ENCODE measurements at places on chromosomes 6 and 20.

DNA sequence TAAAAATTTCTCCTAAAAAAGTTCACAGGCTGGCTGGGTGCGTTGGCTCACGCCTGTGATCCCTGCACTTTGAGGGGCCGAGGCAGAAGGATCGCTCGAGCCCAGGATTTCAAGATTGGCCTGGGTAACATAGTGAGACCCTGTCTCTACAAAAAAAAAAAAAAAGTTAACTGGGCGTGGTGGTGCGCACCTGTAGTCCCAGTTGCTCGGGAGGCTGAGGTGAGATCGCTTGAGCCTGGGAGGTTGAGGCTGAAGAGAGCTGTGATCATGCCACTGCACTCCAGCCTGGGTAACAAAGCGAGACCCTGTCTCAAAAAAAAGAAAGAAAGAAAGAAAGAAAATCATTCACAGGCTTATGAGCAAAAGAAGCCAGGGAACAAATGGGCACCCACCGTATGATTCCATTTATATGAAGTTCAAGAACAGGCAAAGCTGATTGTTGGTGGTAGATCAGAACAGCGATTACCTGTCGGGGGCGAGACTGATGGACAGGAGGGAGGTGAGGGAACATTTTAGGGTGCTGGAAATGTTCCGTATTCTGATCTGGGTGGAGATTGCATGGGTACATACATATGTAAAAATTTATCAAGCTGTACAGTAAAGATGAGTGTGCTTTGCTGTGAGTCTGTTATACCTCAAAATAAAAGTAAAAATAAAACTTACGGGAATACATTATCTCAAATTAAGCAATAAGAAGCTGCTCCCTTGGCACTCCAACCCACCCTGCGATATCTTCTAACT, 77.1 kb downstream of the FGD2 start:
- peaks cover 55% of the 10 kb centered on the region for H3K4me1 ChIP-seq
- no peak overlapping the region for H3K4me3 ChIP-seq
- peaks cover 4% of the 10 kb centered on the region for H3K27me3 ChIP-seq
- no peaks in the 10 kb centered on the region for H3K36me3 ChIP-seq
- DNase-seq = no peak

- no peaks in the 10 kb centered on the region for H3K36me3 ChIP-seq
- no peak for DNase-seq
- H3K27me3 ChIP-seq = peaks cover 3% of the 10 kb centered on the region
- no peak overlapping the region for H3K27ac ChIP-seq
Measured at GRCh38 chr20:21147593-21147992, 21.7 kb downstream of the KIZ start.

DNA sequence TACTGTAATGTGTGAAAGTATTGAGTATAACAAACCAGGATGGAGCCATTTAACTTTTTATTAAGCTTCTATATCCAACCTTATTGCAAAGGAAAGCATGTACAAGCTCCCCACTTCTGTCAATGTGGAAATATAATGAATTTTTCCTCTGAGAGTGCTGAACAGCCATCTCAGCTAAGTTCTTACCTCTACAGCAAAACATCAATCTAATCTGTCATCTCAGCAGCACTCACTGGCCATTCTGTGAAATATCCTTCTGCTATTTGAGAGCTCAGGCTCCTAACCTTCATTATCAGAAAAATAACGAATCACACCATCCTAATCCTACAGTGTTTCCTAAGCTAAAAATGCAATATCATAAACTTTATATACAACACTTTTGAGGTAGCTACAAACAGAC, 194.0 kb upstream of the RNF217 start:
- H3K4me1 ChIP-seq = peaks cover 13% of the 10 kb centered on the region
- no peak for DNase-seq
- peaks cover 3% of the 10 kb centered on the region for H3K27me3 ChIP-seq
- no peaks in the 10 kb centered on the region for H3K36me3 ChIP-seq

GRCh38 chr20:32436968-32437367, 78.8 kb downstream of the ASXL1 start:
- peak overlapping the region; percentile 82 for H3K27ac ChIP-seq
- peaks cover 70% of the 10 kb centered on the region for H3K36me3 ChIP-seq
- H3K4me3 ChIP-seq = no peak overlapping the region
- peaks cover 3% of the 10 kb centered on the region for H3K27me3 ChIP-seq
- peaks cover 7% of the 10 kb centered on the region for H3K4me1 ChIP-seq

- no peaks in the 10 kb centered on the region for H3K4me1 ChIP-seq
- H3K4me3 ChIP-seq = no peak overlapping the region
- no peak overlapping the region for H3K27ac ChIP-seq
- no peak for DNase-seq
- peaks cover 3% of the 10 kb centered on the region for H3K27me3 ChIP-seq
- H3K36me3 ChIP-seq = no peaks in the 10 kb centered on the region
Measured at GRCh38 chr6:69276204-69276603, 520.6 kb downstream of the LMBRD1 start.

DNA sequence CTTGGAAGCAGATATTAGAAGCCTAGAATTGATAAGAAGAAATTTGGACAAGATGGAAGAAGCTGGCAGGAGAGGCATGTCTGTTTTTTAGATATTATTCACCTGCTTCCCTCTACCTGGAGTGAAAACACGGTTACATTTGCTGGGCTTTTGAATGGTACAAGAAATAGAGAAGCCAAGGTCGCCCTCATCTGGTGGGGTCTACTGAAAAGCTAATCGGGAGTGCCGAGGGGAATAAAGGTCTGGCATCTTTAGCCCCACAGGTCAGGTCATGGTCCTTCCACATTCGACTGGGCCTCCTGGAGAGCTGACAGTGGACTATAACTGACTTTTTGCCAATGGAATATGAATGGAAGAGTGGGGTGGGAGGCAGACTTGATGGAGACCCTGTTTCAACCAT, 4.6 kb upstream of the C2 start:
- H3K27ac ChIP-seq = no peak overlapping the region
- DNase-seq = no peak
- peaks cover 8% of the 10 kb centered on the region for H3K4me1 ChIP-seq

GRCh38 chr6:83976871-83977270, 56.7 kb upstream of the MRAP2 start:
- H3K27ac ChIP-seq = no peak overlapping the region
- no peak overlapping the region for H3K4me3 ChIP-seq
- H3K36me3 ChIP-seq = peaks cover 7% of the 10 kb centered on the region
- H3K4me1 ChIP-seq = peaks cover 12% of the 10 kb centered on the region
- DNase-seq = no peak
- peaks cover 3% of the 10 kb centered on the region for H3K27me3 ChIP-seq

- H3K36me3 ChIP-seq = no peaks in the 10 kb centered on the region
- peaks cover 34% of the 10 kb centered on the region for H3K27me3 ChIP-seq
- no peak overlapping the region for H3K4me3 ChIP-seq
Measured at GRCh38 chr6:169803816-169804340, 52.5 kb downstream of the ERMARD start.

DNA sequence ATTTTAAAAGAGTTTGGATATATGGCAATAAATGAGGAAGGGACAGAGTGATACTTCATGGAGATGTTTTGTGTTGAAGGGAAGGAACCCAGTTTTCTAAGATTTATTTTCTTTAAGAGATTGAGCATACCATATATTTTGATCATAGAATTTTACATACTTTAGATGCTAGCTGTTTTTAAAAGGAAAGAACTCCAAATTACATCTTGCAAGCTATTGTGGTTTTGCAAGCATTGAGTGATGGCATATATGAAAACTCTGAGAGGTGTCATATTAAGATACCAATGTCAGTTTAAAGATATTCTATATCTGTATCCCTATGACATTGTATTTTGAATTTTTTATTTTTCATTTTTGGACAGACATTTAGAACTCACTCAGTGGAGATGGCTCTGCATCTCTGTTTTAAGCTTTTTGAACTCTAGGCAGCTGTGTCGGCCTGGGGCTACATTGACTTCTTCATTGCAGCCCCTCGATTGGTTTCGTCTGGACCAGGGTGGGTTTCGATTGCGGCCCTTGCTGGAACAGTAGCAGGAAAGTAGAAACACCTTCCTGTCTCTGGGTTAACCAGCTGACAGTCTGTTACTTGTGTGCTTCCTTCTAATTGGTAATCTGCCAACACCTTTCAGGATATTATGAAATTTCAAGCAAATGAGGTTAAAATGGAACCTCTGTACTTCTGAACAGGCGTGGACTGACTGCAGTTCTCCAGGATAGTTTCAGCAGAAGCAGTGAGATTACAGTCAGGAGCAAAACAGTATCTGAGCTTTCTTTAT, 14.0 kb downstream of the IGF2R start:
- peaks cover 50% of the 10 kb centered on the region for H3K4me1 ChIP-seq
- DNase-seq = no peak
- H3K36me3 ChIP-seq = peaks cover 9% of the 10 kb centered on the region
- no peak overlapping the region for H3K4me3 ChIP-seq
- no peak overlapping the region for H3K27ac ChIP-seq
- H3K27me3 ChIP-seq = no peaks in the 10 kb centered on the region

DNA sequence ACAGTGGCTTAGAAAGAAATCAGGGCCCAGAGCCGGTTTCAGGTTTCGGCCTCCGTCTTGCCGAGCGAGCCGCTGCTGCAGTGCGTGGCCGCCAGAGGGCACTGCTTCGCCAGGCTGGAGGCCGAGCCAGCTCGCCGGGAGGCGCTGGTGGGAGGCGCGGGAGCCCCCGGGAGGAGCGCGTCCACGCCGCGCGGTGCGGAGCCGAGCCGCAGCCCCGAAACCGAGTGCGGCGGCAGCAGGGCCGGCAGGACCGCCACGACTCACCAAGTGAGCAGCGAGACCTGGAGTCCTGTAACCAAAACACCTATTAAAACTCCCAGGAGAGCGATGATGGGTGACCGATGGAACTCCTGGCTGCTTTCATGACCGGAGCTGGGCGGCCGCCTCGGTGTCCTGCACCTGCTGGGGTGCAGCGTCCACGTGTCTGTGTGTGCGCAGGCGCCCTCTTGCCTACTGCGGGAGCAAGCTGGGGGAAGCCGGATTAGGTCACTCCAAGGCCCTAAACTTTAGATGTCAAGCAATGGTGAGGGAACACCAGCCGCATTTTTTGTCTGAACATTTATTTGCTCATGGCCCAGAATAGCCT, 186.9 kb upstream of the UST start:
- peaks cover 19% of the 10 kb centered on the region for H3K27me3 ChIP-seq
- H3K36me3 ChIP-seq = peaks cover 7% of the 10 kb centered on the region
- peak overlapping the region; percentile 52 for H3K4me3 ChIP-seq
- H3K4me1 ChIP-seq = peaks cover 14% of the 10 kb centered on the region
- no peak overlapping the region for H3K27ac ChIP-seq
- peak; percentile 91 for DNase-seq

DNA sequence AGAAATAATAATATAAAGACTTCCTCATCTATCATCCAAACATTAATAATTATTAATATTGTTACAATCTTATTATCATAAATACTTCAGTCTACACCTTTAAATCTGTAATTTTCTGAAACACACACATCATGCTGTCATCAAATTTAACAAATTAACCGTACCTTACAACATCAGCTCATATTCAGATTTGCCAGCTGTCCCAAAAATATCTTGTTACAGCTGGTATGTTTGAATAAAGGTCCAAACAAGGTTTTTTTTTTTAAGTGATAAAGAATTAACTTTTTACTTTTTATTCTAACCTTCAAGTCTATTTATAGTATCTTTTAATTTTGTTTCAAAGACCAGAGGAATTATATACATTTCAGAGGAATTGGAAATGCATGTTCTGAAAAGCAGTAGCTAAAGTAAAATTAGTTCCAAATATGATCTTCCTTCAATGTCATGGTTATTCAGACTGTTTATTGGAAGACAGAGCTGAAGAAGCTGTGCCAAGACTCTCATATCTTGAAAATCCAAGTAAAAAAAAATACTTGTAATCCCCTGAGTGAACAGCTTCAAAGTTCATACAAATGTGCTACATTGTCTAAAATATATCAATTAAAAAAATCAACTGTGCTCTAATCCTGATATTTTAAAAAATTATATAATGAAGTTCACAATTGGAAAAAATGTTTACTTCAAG, 161.7 kb upstream of the BMP5 start:
- no peak for DNase-seq
- no peak overlapping the region for H3K27ac ChIP-seq
- H3K4me3 ChIP-seq = no peak overlapping the region
- H3K4me1 ChIP-seq = no peaks in the 10 kb centered on the region
- no peaks in the 10 kb centered on the region for H3K27me3 ChIP-seq

DNA sequence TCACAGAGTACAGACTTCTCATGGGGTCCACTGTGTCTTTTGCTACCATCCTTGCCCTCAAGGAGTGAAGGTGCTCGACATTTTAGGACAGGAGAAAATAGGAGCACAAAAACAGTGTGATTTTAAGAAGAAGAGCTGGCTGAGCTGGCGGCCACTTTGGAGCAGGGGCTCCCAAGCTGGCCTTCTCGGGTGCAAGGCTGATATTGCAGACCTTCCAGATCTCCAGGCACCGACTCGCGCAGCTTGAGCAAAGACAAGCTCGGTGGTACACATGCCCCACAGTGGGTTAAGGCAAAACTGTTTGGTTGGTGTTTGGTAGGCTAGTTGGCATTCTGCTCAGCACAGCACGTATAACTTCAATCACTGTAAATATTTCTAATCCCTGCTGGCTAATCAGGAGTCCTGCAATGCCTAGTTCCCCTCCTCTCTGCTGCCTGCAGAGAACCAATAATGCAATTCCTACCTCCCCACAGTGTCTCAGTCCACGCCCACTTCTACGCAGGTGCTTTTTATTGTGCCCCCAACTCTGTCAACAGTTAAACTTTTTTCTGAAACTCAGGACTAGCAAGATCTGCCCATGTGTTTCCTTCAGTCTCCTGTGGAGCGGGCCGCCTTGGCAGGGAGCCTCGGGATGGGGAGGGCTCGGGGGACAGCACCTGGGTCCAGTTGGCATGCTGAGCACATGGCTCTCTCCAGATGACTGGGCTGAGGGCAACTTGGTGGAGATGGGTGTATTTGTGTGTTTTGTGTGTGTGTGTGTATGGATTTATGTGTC, 12.7 kb upstream of the SMOC2 start:
- no peak overlapping the region for H3K4me3 ChIP-seq
- no peak overlapping the region for H3K27ac ChIP-seq
- no peaks in the 10 kb centered on the region for H3K36me3 ChIP-seq
- no peak for DNase-seq
- peaks cover 12% of the 10 kb centered on the region for H3K27me3 ChIP-seq

- peaks cover 4% of the 10 kb centered on the region for H3K36me3 ChIP-seq
- peak; percentile 67 for DNase-seq
- H3K4me3 ChIP-seq = peak overlapping the region; percentile 55
- H3K4me1 ChIP-seq = peaks cover 67% of the 10 kb centered on the region
- H3K27ac ChIP-seq = no peak overlapping the region
Measured at GRCh38 chr6:44076356-44077213, 50.7 kb downstream of the MRPL14 start.

DNA sequence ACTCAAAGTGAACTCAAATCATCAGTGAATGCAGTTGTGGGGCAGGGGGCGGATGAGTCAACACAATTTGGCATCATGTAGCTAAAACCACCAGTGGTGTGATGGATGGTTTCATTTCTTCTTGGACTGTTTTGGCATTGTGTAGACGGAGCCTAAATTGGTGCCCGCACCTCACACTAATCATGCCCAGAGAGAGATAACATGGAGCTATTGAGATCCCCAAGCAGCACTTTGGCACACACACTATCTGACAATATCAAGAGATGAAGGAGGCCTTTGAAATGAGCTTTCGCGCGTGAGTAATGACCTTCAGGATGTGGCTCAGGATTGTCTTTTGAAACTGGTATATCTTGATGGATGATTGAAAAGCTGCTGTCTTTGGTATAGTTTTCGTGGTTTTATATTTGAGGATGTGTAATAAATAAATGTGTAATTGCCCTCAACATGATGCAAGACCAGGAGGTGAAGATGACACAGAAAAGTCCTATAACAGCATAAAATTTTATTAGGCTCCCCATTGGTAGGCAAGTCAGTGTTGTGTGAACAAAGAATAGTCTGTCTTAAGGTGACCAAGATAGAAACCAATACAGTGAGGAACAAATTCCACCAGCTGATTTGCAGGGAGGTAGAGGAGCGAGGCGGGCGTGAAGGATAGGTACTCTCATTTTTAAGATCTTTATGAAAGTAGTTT, 174.2 kb downstream of the TSHZ2 start:
- H3K27ac ChIP-seq = no peak overlapping the region
- no peak for DNase-seq

Measured in nephron progenitor cell (in vitro differentiated cells).